Activated effector memory CD4-positive, alpha-beta T cell treated with Interleukin-2 at 50 U/mL for 16 hours (primary cell): ENCODE measurements at places on chromosomes 1 and 21.

- no peak for DNase-seq
Measured at GRCh38 chr1:176869577-176869976, 294.9 kb downstream of the ASTN1 start.

- DNase-seq, result no peak
Measured at GRCh38 chr1:15110867-15111230, 42.7 kb upstream of the TMEM51 start.

- DNase-seq, result no peak
Measured at GRCh38 chr1:43569175-43569574, 38.5 kb downstream of the PTPRF start.

GRCh38 chr1:178393370-178393769 is 103.4 kb downstream of the CLEC20A start:
- DNase-seq, result no peak

- DNase-seq, result no peak
Measured at GRCh38 chr1:4309676-4310320, 344.6 kb upstream of the AJAP1 start.

DNA sequence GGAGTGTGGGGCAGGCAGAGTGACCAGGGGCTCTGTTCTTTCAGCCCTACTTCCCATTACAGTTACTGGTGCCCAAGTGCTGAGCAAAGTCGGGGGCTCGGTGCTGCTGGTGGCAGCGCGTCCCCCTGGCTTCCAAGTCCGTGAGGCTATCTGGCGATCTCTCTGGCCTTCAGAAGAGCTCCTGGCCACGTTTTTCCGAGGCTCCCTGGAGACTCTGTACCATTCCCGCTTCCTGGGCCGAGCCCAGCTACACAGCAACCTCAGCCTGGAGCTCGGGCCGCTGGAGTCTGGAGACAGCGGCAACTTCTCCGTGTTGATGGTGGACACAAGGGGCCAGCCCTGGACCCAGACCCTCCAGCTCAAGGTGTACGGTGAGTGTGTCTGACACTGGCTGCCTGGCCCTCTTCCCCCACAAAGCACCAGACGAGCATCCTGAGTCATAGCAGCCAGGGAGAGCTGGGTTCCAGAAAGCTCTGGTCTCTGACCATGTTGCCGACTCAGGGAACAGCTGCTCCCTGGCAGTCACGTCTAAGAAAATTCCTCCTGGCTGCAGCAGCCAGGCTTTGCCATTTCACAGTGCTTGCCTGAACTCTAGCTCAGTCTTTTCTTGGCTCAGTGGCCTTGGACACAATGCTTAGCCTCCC is 3.3 kb downstream of the SLAMF8 start:
- no peak for DNase-seq

DNA sequence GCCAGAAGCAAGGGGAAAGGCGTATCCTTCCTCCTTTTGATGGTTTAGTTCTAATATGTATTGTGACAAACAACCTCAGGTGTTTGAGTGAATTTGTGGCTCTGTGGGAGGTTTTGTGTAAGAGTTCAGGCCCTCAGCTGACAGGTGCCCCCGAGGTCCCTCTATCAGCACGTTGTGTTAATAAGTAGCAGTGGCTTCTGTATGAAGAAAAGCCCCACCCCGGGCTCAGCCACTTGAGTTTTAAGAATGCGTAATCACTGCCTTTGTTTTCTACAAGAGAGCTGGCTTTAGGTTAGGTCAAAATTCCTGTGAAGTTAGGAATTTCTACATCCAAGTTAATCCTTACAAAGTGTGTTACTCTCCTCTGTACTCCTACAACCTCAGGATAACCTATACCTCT is 92.4 kb upstream of the PGBD5 start:
- no peak for DNase-seq

- no peak for DNase-seq
Measured at GRCh38 chr21:46424039-46424591, 34.6 kb upstream of the DIP2A start.

DNA sequence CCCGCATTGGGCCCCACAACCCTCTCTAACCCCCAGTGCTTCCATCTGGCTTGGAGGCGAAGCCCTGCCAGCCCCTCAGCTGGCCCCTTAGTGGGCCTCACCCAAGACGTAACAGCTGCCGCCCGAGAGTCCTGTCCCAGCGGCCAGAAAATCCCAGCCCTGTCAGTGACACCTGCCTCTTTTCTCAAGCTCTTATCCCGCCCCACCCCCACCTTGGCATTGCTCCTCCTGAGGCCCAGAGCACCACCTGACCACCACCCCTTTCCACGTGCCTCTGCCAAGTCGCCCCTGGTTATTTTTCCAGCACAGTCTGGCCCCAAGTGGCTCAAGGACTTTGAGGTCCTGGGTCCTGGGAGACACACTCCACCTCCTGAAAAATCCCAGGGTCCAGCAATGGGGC is 5.9 kb upstream of the CTRC start:
- DNase-seq, result no peak

GRCh38 chr1:153532769-153533599 is 2.8 kb downstream of the S100A6 start:
- DNase-seq, result peak; percentile 72

DNA sequence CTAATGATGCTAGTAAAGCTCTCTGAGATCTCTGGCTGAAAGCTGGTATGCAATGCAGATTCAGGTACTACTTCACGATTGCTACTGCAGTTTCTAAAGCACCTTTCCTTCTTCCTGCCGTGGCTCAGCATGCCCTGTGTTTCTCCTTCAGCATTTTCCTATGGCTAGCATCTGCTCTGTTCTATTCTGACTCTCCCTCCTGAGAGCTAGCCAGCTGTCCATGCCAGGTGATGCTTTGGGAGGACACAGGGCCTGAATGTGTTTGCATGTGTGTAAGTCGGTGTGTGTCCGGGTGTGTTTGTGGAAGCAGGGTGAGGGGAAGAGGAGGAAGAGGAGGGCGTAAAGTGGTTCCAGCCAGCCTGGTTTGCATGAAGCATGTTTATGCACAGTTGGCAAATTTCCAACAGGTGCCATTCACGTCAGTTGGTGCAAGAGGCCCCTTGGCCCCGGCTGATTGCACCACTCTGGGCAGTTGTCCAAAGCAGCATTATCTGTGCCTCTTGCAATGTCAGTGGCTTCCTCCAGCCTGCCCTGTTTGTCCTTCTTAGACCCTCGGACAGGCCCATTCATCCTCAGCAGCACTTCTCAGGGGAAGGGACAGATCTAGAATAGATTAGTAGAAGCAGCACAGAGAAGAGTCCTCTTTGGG is 433.3 kb downstream of the DISC1 start:
- no peak for DNase-seq

DNA sequence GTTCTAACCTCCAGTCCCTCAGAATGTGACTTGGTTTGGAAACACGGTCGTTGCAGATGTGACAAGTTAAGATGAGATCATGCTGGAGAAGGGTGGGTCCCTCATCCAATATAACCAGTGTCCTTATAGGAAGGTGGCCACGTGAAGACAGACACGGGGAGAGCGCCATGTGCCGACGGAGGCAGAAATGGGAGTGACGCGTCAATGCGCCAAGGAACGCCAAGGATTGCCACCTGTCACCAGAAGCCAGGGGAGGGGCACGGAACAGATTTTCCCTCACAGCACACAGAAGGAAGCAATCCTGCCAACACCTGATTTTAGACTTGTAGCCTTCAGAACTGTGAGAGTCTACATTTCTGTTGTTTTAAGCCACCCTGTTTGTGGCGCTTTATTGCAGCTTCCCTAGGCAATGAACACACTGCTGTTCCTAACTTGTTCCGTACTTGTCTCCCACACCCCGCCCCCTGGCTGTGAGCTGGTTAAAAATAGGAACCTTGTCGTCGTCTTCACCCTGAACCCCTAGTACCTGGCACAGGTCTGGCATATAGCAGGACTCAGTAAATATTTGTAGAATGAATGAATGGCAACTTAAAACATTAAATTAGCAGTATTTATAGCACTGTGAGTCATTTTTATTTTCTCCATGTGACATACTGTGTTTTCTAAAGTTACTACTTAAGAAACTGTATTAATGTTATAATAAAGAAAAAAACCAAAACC is 14.2 kb downstream of the RIMS3 start:
- no peak for DNase-seq

DNA sequence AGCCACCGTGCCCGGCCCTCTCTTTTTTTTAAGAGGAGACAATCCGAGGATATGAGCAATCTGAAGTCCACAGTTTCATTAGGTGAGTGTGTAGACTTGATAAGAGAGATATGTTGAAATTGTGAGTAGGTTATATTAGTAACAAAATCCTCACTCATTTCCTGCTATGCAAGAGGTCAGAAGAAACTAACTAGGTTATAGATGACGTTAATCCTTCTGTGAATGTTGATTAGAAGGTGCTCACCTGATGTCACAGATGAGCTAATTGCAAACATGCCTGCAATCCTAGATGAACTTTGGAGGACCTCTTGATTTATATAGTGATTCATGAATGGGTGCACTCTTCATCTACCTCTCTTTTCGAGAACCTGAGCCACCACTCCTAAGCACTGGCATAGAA is 29.3 kb downstream of the NTMT2 start:
- no peak for DNase-seq

GRCh38 chr1:233057836-233058235 is 107.4 kb downstream of the NTPCR start:
- DNase-seq, result no peak

- DNase-seq, result no peak
Measured at GRCh38 chr1:207828046-207828445, 76.2 kb downstream of the CD46 start.

- DNase-seq, result no peak
Measured at GRCh38 chr1:113401067-113401466, 10.8 kb downstream of the MAGI3 start.

DNA sequence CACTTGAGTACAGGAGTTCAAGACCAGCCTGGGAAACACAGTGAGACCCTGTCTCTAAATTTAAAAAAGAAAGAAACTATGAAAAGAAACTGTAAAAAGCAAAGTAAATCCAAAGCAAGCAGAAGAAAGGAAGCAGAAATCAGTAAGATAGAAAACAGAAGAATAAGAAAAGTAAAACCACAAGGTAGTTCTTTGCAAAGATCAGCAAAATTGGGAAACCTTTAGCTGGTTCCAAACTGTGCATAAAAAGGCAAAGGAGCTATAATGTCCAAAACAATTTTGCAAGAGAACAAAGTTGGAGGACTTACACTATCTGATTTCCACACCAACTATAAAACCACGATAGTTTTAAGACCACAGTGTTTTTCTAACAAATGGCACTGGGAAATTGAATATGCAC is 218.8 kb downstream of the RPS6KC1 start:
- DNase-seq, result no peak

- no peak for DNase-seq
Measured at GRCh38 chr1:180586671-180587155, 27.9 kb downstream of the OVAAL start.

- no peak for DNase-seq
Measured at GRCh38 chr1:169925505-169926482, 32.1 kb upstream of the SCYL3 start.

GRCh38 chr1:204080163-204080903 is 7.4 kb downstream of the SOX13 start:
- no peak for DNase-seq

- no peak for DNase-seq
Measured at GRCh38 chr1:153057375-153057774, at the start of gene SPRR2A. SPRR2A (minus strand) TSS chr1:153057512; CDS start chr1:153056735, 777 bp downstream.

- DNase-seq, result no peak
Measured at GRCh38 chr1:200972985-200973742, 50.4 kb downstream of the KIF21B start.

GRCh38 chr1:167829868-167830267 is 84.1 kb downstream of the ADCY10 start:
- no peak for DNase-seq

- no peak for DNase-seq
Measured at GRCh38 chr1:93845538-93846205, 33.3 kb downstream of the DNTTIP2 start.

- no peak for DNase-seq
Measured at GRCh38 chr1:108590957-108591356, 31.1 kb downstream of the EEIG2 start.

DNA sequence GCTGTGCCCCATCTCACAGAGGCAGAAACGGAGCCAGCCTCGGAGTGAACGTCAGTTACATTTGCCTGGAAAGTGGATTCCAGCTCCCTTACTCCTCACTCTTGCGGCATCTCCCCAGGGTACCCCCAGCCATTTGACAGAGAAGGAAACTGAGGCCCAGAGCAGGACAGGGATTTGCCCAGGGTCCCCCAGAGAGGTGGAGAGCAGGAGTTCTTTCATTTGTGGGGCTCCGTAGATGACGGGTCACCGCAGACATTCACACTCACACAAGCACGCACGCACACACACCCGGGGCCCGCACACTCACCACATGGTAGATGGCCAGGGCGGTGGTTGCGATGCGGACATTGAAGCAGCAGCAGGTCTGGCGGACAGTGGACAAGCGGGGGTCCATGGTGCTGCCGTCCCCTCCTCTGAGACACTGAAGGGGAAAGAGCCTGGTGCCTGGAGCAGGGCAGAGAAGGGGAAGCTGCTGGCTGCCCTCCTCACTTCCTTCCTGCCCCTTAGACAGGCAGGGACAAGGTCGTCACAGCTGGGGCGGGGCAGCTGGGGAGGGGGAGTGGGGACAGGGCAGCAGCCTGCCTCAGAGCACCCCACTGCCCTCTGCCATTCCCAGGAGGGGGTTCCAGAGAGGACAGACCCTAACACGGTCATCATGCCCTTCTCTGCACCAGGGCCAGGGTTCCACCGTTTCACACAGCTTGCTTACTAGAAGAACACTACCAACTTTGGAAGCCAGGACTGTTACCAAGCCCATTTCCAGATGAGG is at the start of gene LAPTM5:
Gene LAPTM5 (minus strand): TSS at position 423 of the 769 bp plus-strand sequence. CDS start 29 bp downstream, at position 394.
- peak; percentile 57 for DNase-seq

DNA sequence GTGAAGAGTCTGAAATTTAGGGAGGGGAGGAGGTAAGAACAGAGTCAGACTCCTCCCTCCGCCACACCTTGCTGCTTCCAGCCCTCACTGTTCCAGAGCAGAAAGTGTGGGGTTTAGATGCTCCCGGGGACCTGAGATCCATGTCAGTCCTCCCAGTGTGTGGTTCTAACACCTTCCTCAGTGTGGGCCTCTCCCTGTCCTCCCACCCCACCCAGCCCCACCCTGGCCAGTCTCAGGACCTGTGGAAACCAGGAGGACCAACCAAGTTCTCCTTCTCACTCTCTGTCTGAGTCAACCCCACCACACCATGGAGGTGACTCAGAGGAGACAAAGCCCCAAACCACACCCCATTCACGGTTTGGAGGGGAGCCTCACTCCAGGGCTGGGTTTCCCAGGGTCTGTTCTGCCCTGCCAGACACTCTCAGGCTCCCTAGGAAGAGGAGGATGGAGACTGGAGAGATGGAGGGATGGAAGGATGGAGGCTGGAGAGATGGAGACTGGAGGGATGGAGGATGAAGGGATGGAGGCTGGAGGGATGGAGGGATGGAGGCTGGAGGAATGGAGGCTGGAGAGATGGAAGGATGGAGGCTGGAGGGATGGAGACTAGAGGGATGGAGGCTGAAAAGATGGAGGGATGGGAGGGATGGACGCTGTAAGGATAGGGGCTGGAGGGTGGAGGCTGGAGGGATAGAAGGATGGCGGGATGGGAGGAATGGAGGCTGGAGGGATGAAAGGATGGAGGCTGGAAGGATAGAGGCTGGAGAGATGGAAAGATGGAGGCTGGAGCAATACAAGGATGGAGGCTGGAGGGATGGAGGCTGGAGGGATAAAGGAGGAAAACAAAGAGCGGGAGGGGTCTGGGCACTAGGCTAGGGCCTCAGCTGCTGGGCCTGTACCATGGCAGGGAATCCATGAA is 100.9 kb upstream of the RUNX3 start:
- DNase-seq, result peak; percentile 61
